ENCODE measurements at places on chromosomes 13 and 19. TPM values are rescaled to one million over a fixed set of nuclear protein-coding genes. Genes with fewer than 3 reads are reported as not detected.

Gene SAMD4B
- 33.0 TPM for total RNA-seq

DNA sequence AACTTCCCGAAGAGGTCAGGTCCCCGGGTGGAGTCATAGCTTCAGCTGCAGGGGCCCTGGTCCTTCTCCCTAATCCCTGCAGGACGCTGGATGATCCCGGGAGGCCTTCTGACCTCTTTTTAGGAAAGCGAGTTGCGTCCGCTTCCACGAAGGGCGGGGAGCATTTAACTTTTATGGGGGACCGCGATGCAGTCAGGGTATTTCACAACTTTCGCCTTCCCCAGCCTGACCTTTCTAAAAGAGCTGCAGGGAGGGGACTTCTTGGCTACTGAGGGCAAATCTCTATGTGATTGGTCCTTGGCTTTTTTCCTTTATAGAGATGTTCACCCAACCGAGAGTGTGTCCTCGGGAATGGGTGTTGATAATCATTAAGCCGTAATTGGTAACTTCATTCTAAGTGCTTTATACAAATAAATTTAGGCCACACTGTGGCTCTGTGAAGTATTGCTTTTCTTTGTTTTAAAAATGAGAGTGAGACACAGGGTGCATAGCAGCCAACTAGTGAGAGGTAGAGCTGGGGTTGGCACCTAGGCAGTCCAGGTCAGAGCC is 778 bp downstream of the ZNF230 start:
- no peak for DNase-seq

DNA sequence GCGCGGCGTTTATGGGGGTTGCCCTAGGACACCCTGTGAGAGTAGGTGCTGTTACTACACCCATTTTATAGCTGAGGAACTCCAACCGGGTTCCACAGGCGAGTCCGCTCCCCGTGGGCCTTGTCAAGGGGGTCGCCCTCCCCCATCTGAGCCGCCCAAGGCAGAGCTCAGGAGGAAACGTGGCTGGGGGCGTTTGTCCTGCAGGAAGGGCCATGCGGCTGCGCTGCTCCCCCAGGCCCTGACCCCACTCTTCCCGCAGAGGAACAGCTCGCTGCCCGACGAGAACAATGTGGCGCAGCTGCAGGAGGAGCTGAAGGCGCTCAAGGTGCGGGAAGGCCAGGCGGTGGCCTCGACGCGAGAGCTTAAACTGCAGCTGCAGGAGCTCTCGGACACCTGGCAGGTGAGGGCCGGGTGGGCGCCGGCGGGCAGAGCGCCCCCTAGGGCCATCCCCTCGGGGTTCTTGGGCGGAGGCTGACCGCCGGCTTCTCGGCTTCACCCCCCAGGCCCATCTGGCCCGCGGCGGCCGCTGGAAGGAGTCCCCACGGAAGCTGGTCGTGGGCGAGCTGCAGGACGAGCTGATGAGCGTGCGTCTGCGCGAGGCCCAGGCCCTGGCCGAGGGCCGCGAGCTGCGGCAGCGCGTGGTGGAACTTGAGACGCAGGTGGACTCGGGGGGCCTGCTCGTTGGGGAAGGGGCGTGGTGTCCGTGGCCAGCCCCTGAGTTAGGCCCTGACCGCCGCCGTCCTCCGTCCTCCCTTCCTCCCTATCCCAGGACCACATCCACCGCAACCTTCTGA is 12.4 kb downstream of the PRR36 start:
- DNase-seq = no peak

DNA sequence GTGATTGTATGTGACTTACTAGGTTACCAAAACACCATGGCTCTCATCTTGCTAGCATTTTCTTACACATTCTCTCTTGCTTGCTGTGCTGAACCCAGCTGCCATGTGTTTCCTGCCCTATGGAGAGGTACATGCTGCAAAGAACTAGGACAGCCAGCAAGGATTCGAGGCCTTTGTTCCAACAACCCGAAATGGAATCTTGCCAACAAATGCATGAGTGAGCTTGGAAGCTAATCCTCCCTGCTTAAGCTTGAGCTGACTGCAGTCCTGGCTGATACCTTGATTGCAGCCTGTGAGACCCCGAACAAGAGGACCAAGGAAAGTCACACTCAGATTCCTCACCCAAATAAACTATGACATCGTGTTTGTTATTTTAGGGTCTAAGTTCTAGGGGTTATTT is 651.2 kb downstream of the SLITRK6 start:
- no peak for DNase-seq

GRCh38 chr13:42876270-42876714 is 94.9 kb downstream of the FAM216B start:
- peak; percentile 6 for DNase-seq

DNA sequence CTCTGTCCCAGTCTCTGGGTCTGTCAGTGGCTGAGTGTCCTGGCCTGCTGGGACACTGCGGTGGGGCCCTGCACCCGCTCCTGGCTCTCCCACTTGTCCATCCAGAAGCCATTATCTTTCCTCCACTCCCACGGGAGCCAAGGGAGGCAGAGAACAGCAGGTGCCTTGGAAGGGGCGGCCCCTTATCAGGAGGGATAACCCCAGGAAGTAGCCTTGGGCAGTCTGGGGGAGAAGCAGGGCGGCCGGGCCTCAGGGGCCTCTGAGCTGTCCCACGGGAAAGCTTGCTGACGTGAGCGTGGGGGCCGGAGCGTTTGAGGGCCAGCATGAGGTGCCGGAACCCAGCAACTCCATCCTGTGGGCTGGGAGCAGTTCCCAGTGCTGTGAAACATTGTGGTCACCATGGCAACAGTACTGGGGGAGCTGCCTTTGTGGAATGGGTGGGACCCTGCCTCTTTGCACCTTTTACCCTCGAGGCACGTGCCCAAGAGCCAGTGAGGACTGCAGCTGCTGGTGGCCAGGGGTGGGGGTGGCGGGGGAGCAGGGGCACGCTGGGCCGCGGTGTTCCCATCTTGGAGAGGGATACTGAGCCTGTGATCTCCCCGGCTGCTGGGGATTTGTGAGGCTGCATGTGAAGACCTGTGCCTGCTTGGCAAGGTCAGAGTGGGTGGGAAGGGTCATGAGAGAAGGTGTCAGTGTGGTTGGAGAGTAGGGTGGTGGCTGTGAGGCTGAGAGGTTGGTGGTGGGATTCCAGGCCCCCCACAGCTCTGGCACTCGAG is 20.9 kb downstream of the KLHL26 start:
- no peak for DNase-seq

Data from activated naive CD4-positive, alpha-beta T cell treated with anti-CD3 and anti-CD28 coated beads for 36 hours (primary cell).